ENCODE measurements at places on chromosomes 6 and 20.

- DNase-seq: peak; percentile 19
These were observed 596.0 kb downstream of the EPM2A start for GRCh38 chr6:145139140-145139850.

GRCh38 chr6:38493931-38494547 is 145.7 kb downstream of the BTBD9 start:
- peak; percentile 82 for DNase-seq

GRCh38 chr6:6746333-6746969 is 157.9 kb downstream of the LY86 start:
- no peak for DNase-seq

GRCh38 chr6:128099571-128100197 is 198.8 kb upstream of the THEMIS start:
- DNase-seq: no peak

- no peak for DNase-seq
These were observed 46.5 kb upstream of the TRAF3IP2 start for GRCh38 chr6:111652156-111652555.

GRCh38 chr6:55034752-55035151 is 139.6 kb upstream of the HCRTR2 start:
- no peak for DNase-seq

GRCh38 chr6:26300359-26300758 is 64.6 kb upstream of the BTN3A2 start:
- no peak for DNase-seq

- no peak for DNase-seq
These were observed 654.7 kb downstream of the EPM2A start for GRCh38 chr6:145080651-145081050.

DNA sequence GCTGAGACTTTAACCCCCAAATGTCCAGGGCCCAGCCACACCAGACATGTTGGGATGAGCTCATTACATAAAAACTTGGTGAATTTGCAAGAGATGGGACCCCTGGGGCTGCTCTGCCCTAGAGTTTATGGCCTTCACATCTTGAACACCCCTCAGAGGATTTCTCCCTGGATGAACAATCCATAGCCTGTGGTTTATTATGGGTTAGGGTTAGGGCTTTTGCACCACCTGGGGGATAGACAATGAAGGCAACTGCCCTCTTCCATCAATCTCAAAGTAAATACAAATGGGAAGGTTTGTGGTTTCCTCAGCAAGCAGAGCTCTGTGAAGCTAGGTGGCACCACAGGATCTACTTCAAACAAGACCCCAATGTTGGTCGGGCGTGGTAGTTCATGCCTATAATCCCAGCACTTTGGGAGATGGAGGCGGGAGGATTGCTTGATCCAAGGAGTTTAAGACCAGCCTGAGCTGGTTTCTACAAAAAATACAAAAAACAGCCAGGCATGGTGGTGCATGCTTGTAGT is 17.4 kb downstream of the SPINT3 start:
- DNase-seq: no peak

DNA sequence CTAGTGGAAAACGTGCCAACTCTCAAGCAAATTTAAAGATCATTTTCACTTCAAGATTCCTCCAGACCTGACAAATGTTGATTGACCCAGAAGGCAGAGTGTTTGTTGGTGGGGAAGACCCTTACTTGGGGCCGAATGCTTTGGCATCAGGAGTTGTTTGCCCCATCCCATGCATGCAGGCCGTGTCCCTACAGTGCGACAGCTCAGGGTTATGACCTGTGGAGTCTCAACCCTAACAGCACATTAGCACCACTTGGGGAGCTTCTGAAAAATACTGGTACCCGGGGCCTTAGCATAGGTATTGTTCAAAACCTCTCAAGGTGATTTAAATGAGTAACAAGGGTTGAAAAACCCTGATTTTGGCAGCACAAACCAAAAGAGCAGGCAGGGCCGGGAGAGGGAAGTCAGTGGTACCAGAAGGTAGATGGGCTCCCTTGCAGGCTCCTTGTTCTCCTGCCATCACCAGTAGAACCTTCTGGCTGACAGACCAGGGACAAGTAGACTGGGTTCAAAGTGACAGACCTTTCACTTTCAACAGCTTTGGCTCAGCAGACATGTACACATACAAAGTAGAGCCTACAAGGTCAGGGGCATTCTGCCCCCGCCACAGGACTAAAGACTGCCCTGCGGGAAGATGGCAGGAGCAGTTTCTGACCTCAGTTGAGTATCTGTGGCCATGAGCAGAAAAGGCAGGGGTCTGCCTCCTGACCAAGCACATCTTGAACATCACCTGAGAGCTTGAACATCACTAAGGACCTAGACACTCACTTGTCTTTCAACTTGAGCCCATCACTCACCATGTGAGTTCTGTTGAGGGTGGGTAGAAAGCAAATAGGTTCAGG is 39.6 kb downstream of the PLCG1 start:
- DNase-seq: no peak

DNA sequence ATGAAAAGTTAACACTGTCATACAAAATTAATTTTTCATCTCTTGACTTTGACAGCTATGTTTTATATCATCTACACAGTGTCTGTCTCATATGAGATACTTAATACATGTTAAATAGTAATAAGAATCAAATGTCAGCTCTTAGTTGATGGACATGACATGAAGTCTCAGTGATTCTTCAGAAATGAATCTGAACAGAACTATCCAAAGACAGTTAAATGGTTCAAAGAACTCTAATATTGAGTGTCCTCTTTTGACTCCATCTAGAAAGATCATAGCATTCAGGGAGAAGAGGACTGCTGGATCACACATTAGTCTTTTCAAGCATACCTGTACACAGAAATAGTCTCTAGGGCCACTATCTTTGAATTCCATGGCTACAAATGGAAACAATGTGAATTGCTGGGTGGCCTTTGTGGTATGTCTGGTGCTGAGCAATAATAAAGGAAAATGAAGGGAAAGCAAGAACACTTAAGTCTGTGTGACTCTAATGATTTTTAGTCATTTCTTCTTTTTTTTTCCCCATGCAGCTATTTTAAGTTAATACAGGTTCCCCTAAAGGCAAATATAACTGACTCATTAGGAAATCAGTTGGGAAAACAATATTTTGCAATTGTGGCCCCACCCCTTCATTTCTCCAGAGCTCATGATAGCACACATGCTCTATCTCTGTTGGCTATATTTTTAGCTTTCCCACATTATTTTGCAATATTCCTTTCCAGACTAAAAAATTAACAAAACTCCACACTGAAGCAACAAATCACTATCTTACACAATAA is 367.5 kb downstream of the GRIK2 start:
- DNase-seq: no peak

DNA sequence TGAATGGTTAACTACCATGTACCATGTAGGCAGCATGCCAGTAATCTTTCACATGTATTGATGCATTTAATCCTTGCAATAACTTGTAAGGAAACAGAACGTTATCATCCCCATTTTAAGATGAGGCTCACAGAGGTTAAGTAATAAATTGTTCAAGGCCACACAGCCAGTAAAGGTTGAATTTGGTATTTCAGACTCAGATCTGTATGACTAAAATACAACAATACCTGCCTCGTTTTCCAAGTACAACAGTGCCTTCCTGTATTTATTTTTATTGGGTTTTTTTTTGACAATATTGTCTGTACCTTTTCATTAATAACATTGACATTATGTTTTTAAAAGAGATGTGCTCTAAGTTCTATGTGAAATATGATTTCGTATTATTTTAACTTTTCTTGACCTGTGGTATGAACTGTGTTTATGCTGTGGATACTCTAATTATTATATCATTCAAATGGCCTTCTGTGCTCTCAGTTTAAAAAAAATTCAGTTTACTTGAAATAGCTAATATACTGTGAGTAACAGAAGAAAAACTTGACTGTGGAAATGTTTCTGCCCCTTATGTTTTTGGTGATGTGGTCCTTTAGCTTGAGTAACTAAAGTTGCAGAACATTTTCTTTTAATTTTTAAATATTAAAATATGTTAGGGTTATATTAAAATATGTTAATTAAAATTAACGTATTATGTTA is 39.7 kb downstream of the XRN2 start:
- DNase-seq: no peak

GRCh38 chr20:2416541-2417212 is 36.0 kb downstream of the TGM6 start:
- no peak for DNase-seq

GRCh38 chr6:4543596-4543995 is 232.6 kb upstream of the CDYL start:
- no peak for DNase-seq

DNA sequence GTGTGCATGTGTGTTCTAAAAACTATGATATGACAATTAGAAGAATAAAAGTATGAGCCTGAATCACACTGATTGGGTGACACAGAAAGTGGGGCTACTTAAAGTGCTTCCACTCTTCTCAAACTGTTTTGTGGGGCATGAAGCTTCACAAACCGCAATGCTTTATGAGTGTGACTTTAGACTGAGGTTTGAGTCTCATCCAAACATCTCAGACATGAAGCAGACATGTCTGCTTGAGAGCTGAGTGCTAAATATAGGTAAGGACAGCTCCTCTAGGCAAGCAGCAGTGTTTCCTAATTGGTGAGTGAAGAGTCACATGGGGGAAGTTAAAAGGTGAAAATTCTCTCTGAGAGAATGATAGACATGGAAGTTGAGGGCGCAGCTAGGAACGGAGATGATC is 726.9 kb upstream of the CITED2 start:
- DNase-seq: no peak

- DNase-seq: no peak
These were observed 34.6 kb downstream of the SLC16A10 start for GRCh38 chr6:111121789-111122350.

DNA sequence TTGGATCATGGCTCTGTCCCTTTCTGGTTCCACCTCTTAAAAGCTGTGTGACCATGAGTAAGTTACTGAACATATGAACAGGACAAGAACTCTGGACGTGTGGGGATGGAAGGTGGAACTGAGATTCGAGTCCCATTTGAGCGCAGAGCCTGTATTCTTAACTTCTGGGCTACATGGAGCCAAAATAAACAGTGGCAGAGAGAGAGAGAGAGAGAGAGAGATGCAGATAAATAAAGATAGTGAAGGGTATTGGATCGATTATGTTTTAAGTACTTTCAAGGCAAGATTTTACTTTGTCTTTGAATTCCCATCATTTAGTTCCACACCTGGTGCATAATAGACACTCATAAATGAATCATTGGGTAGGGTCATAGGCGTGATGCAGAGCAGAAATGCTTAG is 39.7 kb downstream of the SLC35D3 start:
- DNase-seq: no peak

- no peak for DNase-seq
These were observed 85.4 kb downstream of the NDUFAF5 start for GRCh38 chr20:13870170-13870748.

DNA sequence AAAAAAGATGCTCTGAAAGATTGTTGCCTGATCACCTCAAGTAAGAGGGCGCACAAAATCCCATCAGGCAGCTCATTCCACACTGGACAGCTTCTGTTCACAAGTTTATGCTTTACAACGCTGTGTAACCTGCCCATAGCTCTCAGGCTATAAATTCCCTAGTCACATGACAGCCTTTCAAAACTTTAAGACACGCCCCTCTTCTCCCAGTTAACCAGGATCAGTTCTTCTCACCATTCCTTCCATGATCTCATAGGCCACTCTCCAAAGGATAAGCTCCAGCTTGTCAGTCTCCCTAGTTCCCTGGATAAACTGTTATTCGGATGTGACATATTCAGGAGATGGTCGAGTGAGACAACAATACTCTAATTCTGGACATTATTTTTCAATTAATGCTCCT is 15.0 kb downstream of the ADNP start:
- no peak for DNase-seq

DNA sequence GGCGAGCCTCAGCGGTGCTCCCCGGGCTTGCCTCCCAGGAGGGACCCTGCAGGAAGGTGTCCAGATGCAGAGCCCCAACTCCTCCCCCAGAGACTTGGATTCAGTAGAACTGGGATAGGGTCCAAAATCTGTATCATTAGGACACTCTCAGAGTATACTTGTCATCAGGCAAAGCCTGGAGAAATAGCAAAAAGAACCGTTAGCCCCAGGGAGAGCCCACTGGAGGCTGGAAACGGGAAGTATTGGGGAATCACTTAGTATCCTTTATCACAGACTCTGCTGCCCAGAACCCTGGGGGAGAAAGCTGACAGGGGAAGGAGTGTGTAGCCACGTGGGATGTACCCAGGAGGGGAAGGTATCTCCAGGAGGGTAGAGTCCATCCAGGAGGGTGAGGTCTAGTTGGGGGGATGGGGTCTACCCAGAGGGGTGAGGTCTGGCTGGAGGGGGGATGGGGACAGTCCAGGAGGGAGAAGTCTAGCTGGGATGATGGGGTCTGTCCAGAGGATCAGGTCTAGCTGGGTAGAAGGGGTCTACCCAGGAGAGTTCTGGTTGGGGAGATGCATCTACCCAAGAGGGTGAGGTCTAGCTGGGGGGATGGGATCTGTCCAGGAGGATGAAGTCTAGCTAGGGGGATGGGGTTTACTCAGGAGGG is 107.2 kb downstream of the LY86 start:
- DNase-seq: no peak

- DNase-seq: no peak
These were observed 219.2 kb downstream of the C6orf118 start for GRCh38 chr6:165090242-165090641.

DNA sequence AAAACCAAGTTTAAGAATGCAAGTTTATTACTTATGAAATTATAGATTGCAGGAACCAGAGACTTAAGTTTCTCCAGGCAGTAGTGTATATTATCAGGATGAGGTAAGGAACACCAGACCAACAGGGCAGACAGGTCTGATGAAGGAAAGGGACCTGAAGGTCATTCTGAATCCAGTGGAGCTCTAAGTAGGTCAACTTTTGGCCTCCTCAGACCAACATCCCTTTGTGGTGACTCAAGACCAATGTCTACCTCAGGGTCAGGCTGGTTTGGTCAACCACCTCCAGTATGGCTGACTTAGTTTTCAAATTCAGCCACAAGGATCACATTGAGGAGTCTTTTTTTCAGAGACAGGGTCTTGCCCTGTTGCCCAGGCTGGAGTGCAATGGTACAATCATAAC is 38.7 kb upstream of the TFAP2A start:
- no peak for DNase-seq

GRCh38 chr6:89596484-89596883 is 42.1 kb downstream of the LYRM2 start:
- DNase-seq: no peak

- no peak for DNase-seq
These were observed 185.1 kb downstream of the CLIC5 start for GRCh38 chr6:45830441-45831139.

GRCh38 chr6:112325444-112325843 is 21.7 kb upstream of the RFPL4B start:
- no peak for DNase-seq

GRCh38 chr6:82129797-82130196 is 117.7 kb downstream of the IBTK start:
- no peak for DNase-seq

- DNase-seq: no peak
These were observed 256.2 kb upstream of the IRAK1BP1 start for GRCh38 chr6:78611102-78611620.

GRCh38 chr6:107730106-107730505 is 94.0 kb downstream of the SCML4 start:
- DNase-seq: no peak

DNA sequence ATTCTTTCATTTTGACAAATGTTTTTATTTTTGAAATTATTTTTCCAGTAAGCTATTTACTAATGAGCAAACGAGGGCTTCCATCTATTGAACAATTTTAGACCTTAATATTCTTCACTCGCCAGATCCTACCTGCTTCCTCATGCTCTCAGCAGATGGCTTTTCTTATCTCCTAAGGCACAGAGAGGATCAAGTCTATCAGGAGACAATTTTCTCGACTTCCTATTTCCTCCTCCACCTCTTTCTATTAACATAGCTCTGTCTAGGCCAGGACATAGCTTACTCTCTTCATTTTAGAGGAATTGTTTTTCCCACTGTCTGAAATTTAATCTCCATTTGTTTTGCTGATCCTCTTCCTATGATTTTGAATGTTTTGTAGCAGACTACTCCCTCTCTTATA is 87.0 kb upstream of the MAN1A1 start:
- no peak for DNase-seq

All from astrocyte of the spinal cord (primary cell).